Sigmoid colon (tissue), 7 donors: ENCODE measurements at places on chromosomes 11 and 22. TPM values are rescaled to one million over a fixed set of nuclear protein-coding genes. Genes with fewer than 3 reads are reported as not detected.

DNA sequence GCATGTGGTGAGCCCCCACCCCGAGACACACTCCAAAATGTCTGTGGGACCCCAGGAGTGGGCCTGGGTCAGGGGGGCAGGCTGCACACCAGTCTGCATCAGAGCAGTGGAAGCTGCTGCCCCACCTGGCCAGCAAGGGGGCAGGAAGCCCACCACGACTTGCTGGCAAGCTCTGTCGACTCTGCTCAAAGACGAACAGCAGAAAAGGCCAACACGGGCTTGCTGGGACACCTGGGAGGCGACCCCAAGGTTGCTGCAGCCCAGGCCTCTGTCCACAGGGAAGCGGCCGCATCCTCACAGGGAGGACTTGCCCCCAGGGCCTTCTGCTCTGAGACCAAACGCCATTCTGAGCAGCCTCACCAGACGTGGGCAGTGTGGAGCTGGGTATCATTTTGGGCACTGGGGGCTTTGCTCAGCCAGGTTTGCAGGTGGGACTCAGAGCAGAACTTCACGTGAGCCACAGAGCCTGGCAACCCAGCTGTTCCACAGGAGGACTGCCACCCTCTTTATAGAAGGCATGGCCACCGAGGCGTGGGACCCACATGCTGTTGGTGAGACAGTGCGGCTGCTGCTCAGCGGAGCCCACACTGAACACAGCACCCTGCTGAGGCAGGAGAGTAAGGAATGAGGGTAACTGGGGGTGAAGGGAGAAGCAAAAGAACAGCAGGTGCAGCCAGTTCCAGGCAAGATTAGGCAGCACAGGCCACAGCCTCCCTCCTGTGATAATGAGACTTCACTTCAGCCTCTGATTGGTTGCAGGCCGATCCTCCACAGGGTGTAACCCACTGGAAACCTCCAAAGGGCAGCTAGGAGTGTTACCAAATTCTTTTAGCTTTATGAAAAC, 11.0 kb downstream of the IL17REL start:
- no peak for DNase-seq

- no peak for DNase-seq
Observed at GRCh38 chr22:36814801-36815200, 2.0 kb downstream of the PVALB start.

GRCh38 chr11:69450064-69450856, 31.2 kb upstream of the LINC01488 start:
- DNase-seq, result no peak

DNA sequence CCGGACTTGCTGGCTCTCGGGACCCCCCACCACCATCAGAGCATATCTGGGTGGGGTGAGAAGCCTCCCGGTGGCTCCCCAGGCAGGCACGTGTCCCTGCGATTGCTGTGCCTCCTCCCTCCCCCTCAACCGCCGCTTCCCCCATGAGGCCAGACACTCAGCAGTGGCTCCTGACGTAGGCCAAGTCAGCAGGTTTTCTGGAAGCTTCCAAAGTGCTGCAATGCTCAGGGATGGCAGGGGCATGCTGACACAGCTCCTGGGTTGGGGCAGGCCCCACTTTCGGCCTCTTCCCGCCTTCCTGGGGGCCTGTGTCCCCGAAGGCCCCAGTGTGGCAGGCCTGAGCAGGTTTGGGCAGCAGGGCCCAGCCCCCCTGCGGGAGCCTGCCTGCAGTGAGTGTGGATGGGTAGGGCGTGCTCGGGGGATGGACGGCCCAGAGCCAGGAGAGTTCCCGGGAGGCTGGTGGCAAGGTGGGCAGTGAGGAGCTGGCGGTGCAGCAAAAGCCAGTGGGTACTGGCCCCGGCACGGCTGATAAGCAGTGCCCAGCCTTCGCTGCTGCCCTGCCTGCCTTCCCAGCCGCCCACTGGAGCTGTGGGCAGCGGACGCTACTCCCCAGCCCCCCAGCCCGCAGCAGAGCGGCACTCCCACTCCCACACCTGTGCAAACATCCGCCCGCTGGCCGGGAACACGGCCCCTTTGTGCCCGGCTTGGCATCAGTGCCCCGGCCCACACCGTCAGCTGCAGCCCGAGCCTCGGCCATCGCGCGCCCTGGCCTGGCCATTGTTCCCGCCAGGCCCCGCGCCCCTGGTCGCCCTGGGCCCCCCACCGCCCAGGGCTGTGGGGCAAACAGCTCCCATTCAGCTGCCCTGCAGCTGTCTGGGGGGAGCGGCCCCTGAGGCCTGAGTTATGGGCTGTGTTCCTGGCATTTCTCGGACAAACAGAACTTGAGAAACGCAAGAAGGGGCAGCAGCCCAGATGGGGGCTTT, 125.0 kb downstream of the KCNQ1OT1 start:
- peak; percentile 52 for DNase-seq

Gene OR52N4
- not detected for total RNA-seq

Gene RASD2
- 16.9 TPM for total RNA-seq

DNA sequence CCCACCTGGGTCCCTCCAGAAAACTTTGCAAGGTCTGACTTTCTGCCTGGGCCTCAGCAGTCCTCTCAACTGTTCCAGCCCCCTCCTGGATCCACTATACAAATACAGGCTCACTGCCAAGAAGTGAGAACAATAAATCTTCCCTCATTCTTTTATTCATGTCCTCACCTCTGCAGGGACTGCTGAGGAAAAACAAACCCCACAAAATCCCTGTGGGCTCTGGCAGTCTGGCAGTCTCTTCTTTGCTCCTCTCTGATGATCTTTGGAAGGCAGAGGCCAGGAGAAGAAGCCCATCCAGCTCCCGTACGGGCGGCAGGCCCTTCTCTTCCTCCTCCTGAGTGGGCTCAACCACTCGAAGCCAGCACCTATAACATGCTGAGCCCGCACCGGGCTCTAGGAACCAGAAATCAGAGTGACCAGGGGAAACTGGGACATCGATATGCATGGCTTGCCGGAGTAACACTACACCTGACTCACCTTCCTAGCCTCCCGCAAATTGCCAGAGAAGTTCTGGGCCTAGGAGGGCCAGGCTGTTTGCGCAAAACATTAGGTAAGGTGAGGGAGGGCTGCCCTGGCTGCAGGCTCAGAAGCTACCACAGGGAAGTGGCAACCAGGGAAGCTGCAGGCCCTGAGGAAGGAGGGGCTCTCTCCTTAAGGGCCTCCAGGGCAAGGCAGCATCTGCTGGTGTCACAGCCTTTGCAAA, 24.2 kb downstream of the TMPRSS5 start:
- no peak for DNase-seq
